ENCODE measurements at places on chromosomes 2 and 18.

GRCh38 chr2:219378163-219378851 is 9.4 kb downstream of the DNPEP start:
- DNase-seq = no peak

DNA sequence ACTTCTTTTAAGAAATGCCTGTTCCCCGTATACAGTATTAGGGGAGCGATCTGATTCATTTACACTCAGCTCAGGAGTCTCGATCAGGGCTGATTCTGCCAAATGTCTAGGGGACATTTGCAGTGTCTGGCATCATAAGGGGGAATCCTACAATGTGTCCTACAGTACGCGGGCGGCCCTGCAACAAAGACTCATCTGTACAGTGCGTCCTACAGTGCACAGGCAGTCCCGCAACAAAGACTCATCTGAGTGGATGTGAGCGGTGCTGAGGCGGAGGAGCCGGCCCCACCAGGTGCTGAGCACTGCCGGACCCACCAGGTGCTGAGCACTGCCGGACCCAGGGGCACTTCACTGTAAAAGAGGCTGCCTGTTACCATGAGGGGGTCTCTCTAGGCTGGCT is 102.5 kb downstream of the FAM210A start:
- no peak for DNase-seq

DNA sequence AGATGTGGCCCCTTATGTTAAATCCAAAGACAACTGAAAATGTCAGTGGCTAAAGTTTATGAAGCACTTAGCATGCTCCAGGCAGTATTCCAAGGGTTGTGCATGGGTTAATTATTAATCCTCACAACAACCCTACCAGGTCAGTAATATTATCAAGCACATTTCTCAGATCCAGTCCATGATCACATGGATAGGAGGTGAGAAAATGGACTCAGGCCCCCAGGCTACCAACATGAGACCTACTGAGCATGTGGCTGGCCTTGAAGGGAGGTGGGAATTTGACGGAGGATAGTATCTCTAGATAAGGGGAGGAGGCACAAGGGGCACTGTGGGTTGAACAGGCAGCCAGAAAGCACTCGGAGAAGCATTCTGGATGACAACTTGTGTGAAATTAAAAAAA is 412.0 kb downstream of the MEIS1 start:
- no peak for DNase-seq

- DNase-seq = no peak
These were observed 50.6 kb downstream of the PARD6G start for GRCh38 chr18:80196528-80197320.

GRCh38 chr2:182280118-182280517 is 146.7 kb downstream of the PDE1A start:
- no peak for DNase-seq

DNA sequence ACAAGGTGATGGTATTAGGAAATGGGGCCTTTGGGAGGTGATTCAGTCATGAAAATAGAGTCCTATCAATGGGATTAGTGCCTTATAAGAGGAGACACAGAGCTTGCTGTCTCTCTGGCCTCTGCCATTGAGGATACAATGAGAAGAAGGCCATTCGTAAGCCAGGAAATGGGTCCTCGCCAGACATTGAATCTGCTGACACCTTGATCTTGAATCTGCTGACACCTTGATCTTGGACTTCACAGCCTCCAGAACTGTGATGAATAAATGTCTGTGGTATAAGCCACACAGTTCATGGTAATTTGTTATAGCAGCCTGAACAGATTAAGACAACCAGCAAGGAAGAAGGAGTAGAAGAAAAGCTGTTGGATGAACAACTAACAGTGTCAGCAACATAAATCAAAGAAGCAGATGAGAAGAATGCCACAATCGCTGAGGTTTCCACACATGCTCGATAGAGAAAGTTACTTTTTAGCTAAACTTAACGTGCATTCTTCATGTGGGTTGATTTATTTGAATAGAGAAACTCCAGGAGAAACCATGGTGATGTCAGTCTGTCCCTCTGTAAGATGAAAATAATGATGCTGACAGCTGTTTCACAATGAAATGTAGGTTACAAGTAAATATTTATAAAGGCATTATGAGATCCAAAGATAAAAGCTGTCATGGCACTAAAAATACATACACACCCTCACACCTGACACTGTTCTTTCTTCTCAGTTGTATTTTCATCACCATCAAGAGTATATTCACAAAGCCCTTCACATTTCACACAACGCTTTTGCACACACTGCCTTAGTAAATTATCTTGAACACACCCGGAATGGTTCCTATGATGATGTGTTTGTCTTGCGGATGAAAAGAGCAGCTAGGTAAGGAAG is 153.7 kb upstream of the NCK2 start:
- DNase-seq = no peak

GRCh38 chr18:3594760-3595368 is 144.9 kb downstream of the TGIF1 start:
- peak; percentile 50 for DNase-seq

DNA sequence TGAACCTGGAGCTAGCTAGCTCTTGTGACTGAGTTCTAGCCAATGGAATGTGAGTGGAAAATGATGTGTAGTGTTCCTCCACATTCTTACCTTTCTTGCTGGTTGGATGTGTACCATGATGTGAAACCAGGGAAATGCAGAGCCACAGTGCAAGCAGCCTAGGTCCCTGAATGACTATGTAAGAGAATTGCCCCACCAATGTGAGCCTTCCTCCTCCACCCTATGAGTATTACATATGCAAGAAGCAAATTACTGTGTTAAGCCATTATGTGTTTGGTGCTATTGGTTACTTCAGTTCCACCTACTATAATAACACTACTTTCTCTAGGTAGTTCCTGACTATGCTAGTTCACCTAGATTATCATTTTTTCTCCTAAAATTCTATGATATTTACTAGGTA is 39.6 kb downstream of the LCLAT1 start:
- DNase-seq = no peak

GRCh38 chr2:225437319-225437718 is 37.8 kb downstream of the NYAP2 start:
- DNase-seq = no peak

DNA sequence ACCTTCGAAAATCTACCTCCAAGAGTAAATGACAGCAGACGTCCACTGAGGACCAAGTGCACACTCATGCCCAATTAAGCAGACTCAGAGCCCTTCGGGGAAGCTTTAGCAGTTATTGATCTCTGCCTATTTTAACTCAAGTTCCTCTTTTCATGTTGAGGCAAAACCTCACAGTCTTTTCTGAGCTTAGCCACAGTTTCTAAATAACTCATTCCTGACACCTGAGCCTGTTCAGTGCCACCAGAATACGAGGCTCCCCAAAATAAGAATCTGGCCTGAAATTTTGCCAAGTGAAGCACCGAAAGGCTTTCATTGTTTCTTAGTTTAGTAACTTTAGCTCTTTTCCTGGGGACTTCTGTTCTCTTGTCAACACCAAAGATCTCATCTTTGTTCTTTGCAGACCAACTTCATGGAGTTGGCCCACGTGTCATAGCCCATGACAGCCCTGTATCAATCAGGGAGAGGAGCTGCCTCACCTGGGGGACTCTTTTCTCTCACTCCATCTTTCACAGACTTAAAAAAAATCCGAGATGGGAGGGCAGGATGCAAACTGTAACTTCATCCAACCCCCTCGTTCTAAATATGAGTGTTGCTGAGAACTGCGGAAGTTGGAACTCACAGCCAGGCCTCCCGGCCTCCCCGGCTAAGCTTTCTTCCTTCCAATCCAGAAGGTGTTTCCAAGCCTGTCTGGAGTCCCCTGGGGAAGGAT is 22.2 kb downstream of the INPP5D start:
- peak; percentile 14 for DNase-seq

GRCh38 chr2:143321994-143322393 is 192.8 kb downstream of the ARHGAP15 start:
- peak; percentile 8 for DNase-seq

DNA sequence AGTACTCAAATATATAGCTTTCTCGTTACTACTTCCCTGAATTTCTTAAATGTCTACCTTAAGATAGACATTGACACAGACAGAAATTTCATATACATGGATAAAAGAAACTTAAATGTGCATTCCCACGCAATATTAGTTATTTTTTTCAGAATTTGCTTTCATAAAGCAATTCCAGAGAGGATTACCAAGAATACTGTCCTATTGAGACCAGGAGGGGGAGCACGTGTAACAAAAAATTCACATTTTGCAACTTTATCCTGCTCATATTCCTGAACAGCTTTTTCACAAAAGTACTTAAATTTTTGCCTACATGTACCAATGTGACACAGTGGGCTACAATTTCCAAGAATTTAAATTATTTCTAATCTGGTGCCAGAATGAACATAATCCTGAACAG is 30.7 kb upstream of the ERCC3 start:
- peak; percentile 6 for DNase-seq

DNA sequence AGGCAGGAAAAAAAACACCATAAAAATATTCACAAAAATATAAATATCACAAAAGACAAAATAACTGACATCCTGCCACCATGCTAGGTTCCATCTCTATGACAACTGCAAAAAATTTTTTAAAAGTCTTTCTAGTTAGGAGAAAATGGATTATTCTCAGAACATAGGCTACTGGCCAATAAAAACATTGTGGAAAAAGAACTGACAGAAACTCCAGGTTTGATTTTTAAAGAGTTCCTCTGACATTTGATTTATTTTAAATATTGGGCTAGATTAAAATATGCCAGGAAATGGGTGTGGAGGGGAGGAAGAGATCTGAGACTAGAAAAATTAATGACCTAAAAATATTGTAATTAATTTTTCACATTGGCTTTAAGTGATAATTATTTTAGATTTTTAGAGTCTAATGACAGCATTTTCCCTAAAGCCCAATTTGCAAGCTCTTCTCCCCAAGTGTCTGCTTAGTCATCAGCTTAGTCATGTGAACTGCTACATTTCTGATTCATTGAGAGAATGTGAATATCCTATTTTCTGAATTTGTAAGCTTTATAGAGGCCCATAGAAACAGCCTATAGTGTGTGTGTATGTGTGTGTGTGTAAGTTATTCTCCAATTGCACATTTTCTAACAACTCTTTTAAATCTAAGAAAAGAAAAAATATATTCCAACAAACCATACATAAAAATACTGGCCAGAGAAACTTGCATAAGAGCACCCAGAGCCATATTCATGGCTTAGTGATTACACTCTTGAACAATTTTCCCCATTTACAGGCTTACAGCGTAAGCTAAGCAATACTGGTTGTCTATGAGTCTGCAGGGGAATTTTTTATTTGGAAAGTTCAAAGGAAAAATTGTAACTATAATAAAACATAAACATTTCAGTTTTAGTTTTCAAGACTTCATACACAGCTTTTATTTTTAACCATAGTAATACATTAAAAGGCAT is 48.4 kb downstream of the TMEFF2 start:
- no peak for DNase-seq

DNA sequence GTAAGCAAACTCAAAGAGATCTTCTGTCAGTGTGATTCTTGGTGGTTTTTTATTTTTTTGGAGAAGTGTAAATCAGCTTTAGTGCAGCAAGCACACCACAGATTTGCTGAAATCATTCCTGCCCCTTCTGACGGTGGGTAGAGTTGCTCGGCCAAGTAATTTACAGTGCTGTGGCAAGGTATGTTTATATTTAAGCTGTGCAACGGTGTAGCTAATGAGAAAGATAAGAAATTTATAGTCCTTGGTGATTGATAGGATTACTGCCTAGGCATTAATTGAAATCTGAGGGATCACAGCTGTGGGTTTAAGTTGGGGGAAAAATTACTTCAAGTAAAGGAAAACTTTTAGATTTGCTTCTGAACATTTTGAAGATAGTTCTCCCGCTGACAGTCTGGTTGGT is 286.6 kb downstream of the AGAP1 start:
- DNase-seq = no peak

DNA sequence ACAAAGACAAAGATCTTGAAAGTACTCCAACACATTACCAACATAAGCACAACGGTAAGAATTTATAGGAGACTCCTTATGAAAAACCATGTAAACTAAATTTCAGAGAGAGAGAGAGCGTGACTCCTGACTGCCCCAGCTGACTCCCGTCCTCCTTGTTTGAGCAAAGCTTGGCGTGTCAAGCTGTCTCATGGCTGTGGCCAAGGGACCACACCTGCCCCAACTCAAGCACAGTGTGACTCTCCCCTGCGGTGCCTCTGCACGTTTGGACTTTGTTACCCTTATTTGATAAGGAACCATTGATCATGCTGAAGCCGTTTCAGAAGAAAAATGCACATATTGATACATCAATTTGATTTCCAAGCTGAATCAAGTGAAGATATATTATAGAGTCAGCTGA is 124.8 kb downstream of the COL6A3 start:
- no peak for DNase-seq

DNA sequence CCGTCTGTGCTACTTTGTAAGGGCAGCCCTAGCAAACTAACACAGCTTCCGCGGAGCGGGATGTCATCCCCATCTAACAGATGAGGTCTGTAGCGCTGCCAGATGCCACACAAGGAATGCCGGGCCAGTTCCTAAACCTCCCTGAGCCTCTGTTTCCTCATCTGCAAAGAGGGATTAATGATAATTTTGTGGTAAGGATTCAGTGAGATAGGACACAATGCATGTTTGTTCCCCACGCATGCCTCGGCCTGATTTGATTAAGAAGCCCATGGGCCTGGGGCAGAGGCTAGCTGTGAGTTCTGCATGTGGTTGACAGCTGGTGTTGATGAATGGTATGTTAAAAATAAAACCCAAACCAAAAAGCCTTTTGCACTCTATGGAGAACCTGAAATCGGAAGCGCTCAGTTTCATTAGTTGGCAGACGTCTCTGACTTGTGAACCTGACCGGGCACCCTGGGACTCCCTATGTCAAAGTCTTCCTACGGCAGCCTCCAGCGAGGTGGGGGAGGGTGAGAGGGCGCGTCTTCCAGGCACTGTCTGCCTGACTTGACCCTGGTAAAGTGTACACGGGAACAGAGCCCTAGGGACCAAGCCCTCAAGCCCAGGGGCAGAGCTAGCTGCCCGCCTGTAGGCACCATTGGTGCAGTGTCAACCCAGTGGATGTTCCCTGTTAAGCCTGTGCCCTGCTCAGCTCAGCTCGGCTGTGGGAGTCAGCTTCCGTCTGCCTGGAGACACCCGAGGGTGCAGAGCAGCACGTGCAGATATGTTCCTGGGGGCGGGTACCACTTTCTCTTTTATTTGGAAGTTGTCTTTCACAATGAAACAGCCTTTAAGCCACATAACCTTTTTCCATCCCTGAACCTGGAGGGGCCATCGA is 14.8 kb upstream of the INHBB start:
- DNase-seq = no peak

DNA sequence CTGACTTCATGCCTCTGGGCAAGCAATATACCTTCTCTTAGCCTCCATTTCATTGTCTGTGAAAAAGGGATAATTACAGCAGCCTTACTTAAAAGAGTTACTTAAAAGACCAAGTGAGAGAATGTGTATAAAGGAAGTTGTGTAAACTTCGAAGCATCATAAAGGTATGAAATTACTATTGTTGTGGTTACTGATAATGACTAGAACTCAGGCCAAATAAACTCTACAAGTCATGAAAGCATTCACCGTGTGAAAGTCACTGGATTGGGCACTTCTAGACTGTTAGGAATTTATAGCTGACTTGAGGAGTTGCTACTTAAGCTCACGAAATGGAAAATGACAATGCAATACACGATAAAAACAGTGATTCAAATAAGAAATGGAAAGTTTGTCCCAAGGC is 67.4 kb upstream of the HAAO start:
- no peak for DNase-seq

- peak; percentile 85 for DNase-seq
These were observed 1.9 kb upstream of the CFAP53 start for GRCh38 chr18:50268022-50268747.

- no peak for DNase-seq
These were observed 20.2 kb upstream of the CALCRL start for GRCh38 chr2:187468262-187468661.

All from CD4-positive, alpha-beta T cell treated with Interleukin-6 for 4 hours (primary cell).